ENCODE measurements at places on chromosomes 5 and 9. TPM values are rescaled to one million over a fixed set of nuclear protein-coding genes. Genes with fewer than 3 reads are reported as not detected.

TLE1 gene
- total RNA-seq, result 29.1 TPM

IL17B gene
- total RNA-seq, result not detected

IFNA13 gene
- not detected for total RNA-seq

CARTPT gene
- not detected for total RNA-seq

SHROOM1 gene
- total RNA-seq, result 8.9 TPM

TMEM38B gene
- total RNA-seq, result 8.2 TPM

MRNIP gene
- 11.9 TPM for total RNA-seq

FAM200C gene
- total RNA-seq, result 2.4 TPM

TERT gene
- not detected for total RNA-seq

Data from cardiac ventricle fibroblast (primary cell).